ENCODE measurements at places on chromosomes 6 and 20.

- no peak for DNase-seq
These were observed 40.3 kb downstream of the MTHFD1L start for GRCh38 chr6:150905769-150906168.

GRCh38 chr6:27911956-27912446, at the start of gene OR2B2:
OR2B2 (minus strand) TSS chr6:27912396; CDS start chr6:27912319, 77 bp downstream.
- DNase-seq = no peak

DNA sequence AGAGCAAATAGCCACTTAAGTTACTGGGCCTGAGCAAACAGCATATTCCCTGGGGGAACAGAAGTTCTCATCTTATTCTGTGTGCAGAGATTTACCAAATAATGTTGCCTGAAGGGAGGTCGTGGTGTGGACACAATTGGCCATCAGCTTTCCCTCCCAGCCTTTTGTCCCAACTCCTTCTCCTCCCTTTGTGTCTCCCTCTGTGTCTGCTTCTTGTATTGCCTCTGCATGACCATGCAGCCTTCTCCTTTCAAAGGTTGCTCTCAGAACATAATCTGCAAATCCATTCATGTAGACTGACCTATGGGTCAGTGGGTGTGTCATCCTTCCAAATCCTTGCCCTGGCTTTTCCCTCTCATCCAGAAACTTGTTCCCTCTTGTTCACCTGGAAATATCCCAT, 150.3 kb upstream of the INSM1 start:
- no peak for DNase-seq

DNA sequence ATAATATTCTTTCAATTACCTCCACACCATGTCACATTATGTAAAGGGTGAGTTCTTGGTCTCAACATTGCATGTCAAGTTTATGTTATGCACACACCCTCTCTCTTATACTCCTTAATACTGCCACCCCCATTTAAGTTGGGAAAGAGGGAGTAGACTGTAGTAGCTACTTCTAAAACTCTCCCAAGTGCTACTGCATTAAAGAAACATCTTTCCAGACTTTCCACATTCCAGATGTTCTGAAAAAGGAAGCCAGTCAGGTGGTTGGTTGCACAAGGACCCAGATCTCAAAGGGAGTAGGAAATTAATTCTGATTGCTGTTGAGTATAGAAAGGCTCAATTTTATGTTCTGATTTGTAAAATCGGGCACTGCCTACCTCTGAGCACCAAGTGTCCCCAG, 419.5 kb downstream of the CD83 start:
- no peak for DNase-seq

- DNase-seq = no peak
These were observed 64.6 kb upstream of the PTPN1 start for GRCh38 chr20:50445354-50446151.

DNA sequence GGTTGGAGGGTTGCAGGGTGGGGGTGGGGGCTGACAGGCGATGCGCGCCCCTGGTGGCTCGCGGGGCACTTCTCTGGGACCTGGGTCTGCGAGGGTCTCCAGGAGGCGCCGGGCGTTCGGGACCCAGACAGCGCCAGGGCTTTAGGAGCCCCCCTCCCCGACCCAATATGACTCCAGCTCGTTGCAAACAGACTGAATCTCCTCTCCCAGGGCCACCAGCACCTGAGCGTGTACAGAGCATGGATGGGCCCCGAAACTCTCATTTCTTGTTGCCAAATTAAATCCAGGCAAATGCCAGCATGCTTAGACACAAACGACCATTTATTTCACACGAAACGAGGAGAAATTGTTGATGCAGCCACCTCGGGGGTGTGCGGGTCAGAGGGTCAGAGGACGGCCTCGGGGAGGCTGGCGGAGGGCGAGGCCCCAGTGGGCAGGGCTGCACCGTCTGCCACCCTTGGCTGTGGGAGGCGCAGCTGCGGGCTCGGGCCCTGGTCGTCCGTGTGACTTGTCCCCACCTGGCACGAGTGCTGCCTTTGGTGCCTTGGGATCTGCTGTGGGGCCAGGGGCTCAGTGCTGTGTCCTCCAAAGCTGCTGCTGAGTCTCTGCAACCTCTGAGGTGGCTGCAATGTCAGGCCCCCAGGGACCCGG, 20.9 kb upstream of the GATA5 start:
- no peak for DNase-seq

DNA sequence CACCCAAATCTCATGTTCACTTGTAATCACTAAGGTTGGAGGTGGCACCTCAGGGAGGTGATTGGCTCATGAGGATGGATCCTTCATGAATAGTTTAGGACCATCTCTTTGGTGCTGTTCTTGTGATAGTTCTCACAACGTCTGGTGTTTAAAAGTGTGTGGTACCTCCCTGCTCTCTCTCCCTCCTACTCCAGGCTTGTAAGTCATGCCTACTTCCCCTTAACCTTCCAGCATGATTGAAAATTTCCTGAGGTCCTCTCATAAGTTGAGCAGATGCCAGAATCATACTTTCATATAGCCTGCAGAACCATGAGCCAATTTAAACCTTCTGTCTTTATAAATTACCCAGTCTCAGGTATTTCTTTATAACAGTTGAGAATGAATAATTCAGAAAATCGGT, 16.6 kb downstream of the HLA-A start:
- no peak for DNase-seq

- no peak for DNase-seq
These were observed 52.7 kb upstream of the PTGIS start for GRCh38 chr20:49620364-49621240.

GRCh38 chr6:3793545-3793944, 42.0 kb upstream of the PXDC1 start:
- no peak for DNase-seq

GRCh38 chr6:40887079-40887791, 151.8 kb downstream of the UNC5CL start:
- no peak for DNase-seq

GRCh38 chr6:4936681-4937041, 67.2 kb downstream of the RPP40 start:
- peak; percentile 59 for DNase-seq

DNA sequence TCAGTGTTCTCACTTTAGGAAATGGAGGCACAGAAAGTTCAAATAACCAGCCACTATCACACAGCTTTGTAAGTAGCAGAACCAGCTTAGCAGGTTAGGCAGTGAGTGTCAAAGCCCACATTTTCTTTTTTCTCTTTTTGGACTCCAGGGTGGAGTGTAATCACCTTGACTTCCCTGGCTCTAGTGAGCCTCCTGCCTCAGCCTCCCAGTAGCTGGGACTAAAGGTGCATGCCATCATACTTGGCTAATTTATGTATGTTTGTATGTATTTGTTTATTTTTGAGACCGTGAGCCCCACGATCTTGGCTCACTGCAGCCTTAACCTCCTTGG, 7.8 kb upstream of the NCOA3 start:
- DNase-seq = no peak

DNA sequence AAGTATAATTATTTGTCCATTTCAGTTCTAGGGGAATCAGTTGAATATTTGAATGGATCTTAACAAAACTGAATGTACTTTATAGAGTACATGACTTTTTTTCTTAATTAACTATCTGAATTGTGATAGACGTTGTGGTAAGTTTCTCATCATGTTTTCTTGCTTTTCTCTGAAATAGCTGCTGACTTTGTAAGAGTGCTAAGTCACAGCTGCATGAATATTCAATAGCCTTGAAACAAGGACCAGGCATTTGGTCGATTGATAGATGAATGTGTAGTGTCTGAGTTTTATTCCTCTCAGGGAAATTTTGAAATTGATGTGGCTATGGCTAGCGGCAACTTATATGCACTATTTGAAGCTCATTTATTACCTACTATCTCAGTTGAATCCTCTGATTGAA, 56.0 kb downstream of the ADGRB3 start:
- no peak for DNase-seq

DNA sequence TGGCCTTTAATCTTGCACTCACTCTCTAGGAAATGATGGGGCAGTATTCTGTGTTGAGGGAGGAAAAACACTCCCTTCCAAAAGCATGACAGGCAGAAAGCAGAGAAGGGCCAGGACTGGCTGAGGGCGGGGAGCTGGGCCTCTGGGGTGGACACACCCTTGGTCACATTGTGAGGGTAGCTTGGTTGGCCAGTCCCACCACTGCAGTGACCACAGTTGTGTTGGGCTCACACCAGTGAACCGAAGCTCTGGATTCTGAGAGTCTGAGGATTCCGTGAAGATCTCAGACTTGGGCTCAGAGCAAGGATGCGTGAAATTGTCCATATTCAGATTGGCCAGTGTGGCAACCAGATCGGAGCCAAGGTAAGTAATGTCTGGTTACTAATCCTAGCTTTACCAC, at the start of gene TUBB1:
TUBB1 (plus strand) TSS at position 213 of the 400 bp plus-strand sequence; CDS start at position 307, 94 bp downstream.
- no peak for DNase-seq

DNA sequence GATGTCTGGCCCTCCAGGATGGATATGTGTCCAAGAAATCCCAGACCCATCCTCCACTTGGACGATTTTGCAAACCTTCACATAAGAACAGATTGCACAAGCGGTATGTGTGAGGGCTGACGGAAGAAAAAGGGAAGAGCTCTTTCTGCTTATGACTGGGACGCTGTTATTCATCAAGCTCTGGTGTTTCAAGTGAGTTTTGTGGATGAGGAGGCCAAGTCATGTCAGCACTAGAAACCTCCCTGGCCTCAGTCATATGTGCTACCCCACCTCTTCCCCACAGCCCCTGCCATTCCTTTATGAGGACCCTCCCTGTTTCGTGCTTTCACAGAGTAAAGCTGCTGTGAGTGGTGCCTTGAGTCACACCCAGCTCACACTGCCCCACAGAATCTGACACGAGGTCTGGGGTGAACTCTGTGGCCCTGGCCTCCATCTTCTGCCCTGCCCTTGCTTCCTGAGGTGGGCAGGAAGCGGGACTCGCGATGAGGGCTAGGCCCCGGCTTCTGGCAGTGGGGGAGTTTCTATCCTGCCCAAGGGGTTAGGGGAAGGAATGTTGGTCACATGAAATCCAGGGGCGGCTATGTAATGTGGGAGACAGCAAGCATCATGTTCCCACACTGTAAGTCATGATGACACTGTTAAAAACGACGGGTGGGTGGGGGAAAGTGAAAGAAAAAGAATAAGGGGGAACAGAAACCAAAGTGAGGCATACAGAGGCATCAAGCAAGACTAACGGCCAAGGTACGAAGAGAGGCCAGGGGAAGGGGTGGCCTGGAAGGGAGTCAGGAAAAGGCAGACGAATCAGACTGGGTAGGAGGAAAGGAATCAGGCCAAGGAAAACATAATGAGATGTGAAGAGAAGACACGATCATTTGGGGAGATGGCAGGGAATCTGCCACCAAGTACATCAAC, 78.1 kb downstream of the PRDM1 start:
- DNase-seq = no peak

DNA sequence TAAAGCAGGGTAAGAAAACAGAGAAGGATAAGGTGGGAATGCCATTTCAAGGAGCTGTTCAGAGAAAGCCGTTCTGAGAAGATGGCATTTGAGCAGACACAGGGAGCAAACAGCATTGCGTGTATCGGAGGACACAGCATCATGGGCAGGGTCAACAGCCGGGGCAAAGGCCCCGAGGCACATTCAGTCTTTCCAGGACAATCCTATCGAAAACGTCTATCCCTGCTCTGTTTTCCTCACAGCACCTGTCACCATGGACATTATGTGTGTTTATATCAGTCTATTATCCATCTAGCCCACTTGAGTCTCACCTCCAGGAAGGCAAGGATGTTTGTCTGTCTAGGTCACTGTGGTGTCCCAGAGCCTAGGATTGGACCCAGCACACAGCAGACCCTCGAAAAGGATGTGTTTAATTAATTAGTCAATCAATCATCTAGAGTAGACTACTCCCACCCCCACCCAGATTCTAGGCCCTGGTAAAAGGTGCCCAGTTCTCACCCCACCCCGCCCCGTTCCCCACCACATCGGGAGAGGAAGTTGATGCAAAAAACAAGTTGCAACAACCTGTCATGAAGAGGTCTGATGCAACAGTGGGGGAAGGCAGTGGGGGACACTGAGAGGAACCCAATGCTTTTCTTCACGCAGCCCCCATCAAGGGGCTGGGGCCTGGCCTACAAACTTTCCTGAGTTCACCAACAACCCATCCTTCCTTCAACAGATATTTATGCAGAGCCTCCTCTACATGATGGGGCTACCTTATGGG, 66.6 kb downstream of the PREX1 start:
- DNase-seq = no peak

- DNase-seq = no peak
These were observed 9.2 kb upstream of the RAB22A start for GRCh38 chr20:58300321-58300720.

DNA sequence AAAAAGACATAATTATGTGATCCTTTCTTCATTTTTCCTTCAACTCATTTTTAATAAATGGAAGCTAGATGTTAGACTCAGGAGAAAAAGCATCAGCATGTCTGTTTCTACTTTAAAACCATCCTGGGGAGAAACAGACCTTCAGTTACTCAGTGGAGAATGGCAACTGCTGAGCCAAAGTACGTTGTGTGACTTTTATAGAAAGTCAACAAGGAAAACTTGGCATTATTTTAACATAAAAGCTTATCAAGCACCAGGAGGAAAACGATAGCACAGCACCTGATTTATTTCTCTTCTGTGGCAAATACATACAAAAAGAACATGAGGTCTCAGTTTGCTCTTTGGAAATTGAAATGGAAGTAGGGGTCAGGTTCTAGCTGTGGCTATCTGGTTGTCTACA, 115.3 kb upstream of the RIPOR2 start:
- no peak for DNase-seq

- DNase-seq = peak; percentile 46
These were observed 128.8 kb upstream of the DTNBP1 start for GRCh38 chr6:15791448-15792181.

GRCh38 chr6:15628499-15629131, 34.2 kb downstream of the DTNBP1 start:
- DNase-seq = no peak

DNA sequence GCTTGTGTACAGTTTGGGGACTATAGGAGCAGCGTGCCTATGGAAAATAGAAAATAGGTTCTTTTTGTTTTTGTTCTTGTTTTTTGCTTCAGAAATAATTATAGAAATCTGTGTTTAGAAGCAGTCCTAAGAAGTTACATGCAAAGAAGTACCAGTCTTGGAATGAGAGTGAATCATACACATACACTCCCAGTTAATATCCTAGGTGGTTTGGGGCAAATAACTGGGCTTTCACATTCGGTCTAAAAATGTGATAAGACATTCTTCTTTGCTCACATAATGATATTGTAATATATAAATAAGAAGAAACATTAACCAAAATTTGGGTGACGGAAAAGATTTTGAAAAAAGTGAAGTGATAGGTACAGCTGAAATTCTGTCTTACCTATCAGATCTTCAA, 61.0 kb downstream of the ENPP1 start:
- no peak for DNase-seq

GRCh38 chr6:116349216-116349615, 21.5 kb upstream of the DSE start:
- DNase-seq = no peak

- DNase-seq = no peak
These were observed 93.9 kb upstream of the OGFRL1 start for GRCh38 chr6:71194724-71195123.
